Activated CD4-positive, alpha-beta T cell treated with anti-CD3 and anti-CD28 coated beads, Interleukin-2, Interleukin-4, amounts not matched to agents 100 ng/mL and 50 ng/mL, durations not matched to agents 16 hours and 8 hours (primary cell): ENCODE measurements at places on chromosomes 5 and 9.

- DNase-seq, result no peak
Observed at GRCh38 chr9:107733523-107733894, 243.9 kb upstream of the KLF4 start.

DNA sequence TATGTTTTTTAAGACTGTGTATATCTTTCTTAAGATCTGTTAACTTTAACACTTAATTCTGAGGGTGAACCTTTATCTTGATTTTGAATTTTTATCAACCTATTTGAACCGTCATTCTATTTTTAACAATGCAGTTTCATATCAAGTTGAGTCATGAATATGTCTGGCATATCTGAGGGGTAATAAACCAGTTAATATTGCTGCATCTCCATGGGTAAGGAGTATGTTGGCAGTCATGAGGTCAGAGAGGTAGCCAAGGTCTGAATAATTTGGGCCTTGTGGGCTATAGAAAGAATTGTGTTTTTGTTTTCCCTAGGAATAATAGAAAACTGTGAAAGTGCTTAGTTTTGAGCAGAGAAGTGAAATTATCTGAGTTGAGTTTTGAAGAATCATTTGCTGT lies 419.0 kb downstream of the PLK2 start:
- no peak for DNase-seq

DNA sequence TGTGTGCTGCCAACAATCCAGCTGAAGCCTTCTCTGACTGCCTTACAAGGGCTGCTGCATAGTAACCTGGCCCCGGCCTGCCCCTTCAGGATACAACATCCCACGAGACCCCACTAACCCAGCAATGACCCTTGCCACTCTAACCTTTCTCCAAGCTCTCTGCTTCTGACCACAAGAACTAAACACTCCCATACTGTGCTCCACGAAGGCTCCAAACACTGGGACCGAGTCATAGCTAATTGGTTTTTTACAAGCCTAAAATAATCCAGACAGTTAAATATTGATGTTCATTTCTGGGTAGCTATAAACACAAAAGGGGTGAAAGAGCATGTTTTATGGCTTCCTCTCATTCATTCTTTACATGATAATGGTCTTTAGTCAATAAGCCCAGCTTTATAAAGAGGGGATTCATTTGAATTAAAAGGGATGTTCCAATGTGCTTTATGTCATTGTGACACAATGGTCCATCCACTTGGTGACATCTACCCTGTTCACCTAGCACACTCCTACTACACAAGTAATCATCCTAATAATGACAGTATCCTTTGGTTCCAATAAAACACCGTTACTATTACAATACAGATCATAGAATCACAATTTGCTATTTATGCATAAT lies 16.2 kb upstream of the TLE4 start:
- DNase-seq, result no peak

- no peak for DNase-seq
Observed at GRCh38 chr9:132182314-132183091, 20.6 kb downstream of the NTNG2 start.

GRCh38 chr9:4160249-4160648 lies 139.6 kb downstream of the GLIS3 start:
- no peak for DNase-seq

DNA sequence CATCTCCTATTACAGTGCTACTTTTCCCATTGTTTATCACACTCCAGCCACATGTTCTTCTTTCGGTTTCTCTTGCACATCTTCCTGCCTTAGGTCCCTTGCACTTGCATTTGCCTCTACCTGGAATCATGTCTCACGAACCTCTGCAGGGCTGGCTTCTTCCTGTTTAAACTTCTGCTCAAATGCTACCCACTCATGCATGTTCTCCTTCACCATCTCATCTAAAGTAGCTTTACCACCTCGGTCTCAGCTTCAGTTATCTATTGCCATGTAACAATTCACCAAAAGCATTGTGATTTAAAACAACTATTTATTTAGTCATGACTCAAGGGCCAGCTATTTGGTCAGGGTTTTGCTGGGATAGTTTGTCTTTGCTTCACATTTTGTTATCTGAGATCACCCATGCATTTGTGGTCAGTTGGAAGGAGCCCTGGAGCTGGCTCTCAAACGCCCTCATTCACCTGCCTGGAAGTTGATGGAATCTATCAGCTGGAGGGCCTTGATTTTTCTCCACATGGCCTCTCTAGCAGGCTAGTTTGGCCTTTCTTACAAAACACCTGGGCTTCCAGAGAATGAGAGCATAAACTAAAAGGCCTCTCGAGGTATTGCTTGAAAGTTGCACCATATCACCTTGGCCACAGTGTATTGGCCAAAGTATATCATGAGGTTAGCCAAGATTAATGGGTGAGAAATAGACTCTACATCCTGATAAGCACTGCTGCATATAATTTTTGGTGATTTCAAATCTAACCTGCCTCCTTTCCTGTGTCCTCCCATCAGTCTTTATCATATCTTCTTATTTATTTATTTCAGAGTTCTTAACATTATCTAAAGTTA lies 21.4 kb downstream of the SPINK1 start:
- DNase-seq, result no peak

- no peak for DNase-seq
Observed at GRCh38 chr5:153952893-153953292, 85.8 kb downstream of the FAM114A2 start.

GRCh38 chr5:83608122-83608521 lies 112.5 kb downstream of the HAPLN1 start:
- DNase-seq, result no peak

GRCh38 chr9:91210318-91210717 lies 151.4 kb downstream of the AUH start:
- no peak for DNase-seq

- no peak for DNase-seq
Observed at GRCh38 chr5:153445875-153446579, 44.4 kb upstream of the GRIA1 start.
